ENCODE measurements at places on chromosomes 1 and 21. TPM values are rescaled to one million over a fixed set of nuclear protein-coding genes. Genes with fewer than 3 reads are reported as not detected.

AIM2 gene
- not detected for total RNA-seq

KANK4 gene
- not detected for total RNA-seq

CAPN9 gene
- not detected for total RNA-seq

HRNR gene
- not detected for total RNA-seq

PROX1 gene
- total RNA-seq: not detected
